ENCODE measurements at places on chromosomes 12 and 14. TPM values are rescaled to one million over a fixed set of nuclear protein-coding genes. Genes with fewer than 3 reads are reported as not detected.

Gene P2RX7
- total RNA-seq: 0.42 TPM

Gene SETD1B
- total RNA-seq: 17.7 TPM

Gene PZP
- not detected for total RNA-seq

Gene CCDC197
- not detected for total RNA-seq

Gene IFNG-AS1
- not detected for total RNA-seq

Gene PNN
- 121 TPM for total RNA-seq

DNA sequence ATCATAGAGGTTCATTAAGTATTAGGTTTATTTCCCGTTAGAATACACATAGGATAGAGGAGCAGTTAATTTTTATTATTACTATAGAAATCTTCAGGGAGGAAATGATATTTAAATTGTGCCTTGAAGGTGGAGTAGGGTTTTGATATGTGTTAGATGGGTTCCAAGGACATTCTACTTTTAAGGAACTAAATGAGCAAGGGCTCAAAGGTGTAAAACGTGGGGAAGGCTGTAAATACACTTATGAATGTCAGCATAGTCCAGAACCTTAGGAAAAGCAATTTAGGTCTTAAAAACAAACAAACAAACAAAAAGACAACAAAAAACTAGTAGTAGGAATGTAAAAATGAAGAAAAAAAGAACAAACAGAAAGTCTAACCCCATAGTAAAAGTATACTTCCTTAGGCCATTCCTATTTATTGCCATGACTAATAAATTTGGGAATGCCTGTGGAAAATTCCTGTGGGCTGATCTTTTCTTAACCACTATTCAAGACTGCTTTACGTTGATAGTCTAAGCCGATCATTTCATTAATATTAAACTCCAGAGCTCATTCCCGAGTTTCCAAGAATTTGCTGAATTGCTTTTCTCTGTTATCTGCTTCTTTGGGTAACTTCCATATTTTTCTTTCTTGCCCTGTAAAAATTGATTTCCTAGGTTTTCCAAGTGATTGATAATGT lies 180.3 kb downstream of the RAD51B start:
- no peak for DNase-seq

All from H1 (cell line).